ENCODE measurements at places on chromosomes 2 and 18.

DNA sequence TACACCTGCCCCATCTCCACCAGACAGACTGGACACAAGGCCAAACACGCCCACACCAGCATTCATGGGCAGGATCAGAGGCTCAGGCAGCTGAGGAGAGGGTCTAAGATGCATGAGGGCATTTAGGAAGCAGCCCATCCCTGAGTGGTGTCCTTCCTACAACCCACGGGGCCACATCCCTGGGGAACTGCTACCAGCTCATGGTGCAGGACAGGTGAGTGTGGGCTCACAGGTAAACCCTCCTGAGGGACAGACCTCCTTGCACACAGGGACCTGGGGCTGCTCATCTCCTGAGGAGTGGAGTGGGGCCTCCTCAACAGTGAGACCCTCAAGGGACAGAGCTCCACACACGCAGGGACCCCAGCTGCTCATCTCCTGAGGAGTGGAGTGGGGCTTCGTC, 14.6 kb downstream of the PARD6G start:
- no peak for DNase-seq

DNA sequence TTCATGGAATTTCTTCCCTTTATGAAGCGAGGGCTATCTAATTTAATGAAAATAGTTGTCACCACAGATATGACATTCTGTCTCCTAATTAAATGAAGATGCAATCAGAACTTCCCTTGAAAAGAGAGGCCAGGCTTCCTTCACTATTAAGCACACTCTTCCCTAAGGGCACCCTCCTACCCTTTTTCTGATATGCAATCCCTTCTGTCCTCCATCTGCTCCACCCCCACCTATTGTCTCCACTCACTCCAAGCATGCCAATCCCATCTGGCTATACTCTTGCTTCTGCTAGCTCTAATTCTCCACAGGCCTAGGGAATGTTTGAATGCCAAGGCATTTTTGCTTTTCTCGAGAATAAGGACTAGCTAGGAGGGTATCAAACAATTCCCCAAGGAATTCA, 818.4 kb upstream of the FSHR start:
- no peak for DNase-seq

DNA sequence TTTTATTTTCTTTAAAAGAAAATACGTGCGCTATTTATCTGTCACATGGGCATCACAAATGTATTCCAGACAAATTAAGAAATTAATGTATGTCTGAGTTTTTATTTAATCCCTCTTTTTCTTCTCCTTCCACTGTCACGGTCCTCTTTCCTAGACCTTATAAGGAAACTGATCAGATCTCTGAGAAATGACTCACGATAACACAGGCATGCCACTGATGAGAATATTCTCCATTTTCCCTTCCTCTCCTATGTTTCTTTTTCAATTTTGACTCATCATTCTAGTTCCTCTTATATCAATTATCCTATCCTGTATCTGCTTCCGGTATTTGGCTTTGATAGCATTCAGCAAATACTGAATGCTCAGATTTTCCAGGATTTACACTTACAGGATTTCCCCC, 121.8 kb downstream of the DSC3 start:
- DNase-seq = no peak

DNA sequence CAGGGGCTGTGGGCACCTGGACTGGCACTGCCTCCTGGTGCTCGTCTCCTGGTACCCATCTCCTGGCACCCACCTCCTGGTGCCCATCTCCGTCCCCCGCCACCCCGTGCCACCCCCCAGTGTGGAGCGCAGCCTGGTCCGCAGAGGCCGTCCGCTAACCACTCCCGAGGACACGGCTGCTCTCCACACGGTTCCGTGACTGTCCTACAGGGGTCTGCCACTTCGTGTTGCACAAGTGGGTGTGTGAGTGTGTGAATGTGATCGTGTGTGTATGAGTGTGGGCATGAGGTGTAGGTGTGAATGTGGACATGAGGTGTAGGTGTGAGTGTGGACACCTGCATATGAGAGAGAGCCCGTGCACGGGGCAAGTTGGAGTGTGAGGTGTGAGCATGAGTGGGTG, 119.4 kb upstream of the HS6ST1 start:
- no peak for DNase-seq

- no peak for DNase-seq
Measured at GRCh38 chr18:27715751-27716150, 461.2 kb downstream of the CDH2 start.

DNA sequence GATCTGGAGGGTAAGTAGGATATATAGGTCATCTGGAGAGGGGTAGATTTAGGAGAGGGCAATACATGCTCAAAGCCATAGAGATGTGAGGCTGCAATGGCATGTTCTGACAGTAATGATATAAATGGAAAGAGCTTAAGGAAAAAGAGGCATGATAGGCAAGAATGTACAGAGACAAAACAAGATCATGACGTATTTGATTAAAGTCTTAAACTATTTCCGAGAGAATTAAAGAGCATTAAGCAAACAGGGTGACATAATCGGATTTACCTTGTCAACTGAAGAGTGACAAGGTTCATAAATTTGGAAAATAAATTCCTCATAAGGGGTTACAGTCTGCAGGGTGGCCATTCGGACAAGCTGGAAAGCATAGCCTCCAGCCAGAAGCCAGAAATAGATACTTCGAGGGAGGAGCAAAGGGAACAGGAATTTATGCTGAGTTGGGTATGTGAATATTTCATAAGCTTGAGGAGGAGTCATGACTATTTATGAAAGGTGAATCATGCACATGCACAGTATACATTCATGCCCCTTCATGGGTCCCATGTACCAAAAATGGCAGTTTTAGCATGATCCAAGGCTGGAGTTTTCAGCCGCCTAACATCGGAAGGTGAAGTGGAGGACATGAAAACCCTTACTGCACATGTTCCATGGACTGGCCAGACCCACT, 396.2 kb upstream of the VWC2L start:
- no peak for DNase-seq

DNA sequence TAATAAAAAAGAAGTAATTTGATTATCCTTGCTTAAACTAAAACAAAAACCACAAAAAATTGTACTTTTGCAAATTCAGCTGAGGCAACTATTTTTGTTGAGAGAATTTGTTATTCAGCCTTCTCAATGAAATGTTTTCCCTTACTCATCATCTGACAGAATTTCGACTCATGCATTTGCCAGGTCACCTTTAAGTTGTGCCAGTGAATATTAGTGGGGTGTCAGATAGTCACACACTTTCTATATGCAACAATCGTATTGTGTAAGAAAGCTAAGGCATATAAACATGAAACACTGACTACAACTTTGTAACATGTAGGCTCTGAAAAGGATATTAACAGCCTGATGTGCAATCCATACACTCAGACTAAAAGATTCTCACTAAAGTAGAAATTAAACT, 1653.1 kb upstream of the SLC39A10 start:
- DNase-seq = no peak

GRCh38 chr18:63241760-63242159, 77.8 kb downstream of the BCL2 start:
- DNase-seq = no peak

DNA sequence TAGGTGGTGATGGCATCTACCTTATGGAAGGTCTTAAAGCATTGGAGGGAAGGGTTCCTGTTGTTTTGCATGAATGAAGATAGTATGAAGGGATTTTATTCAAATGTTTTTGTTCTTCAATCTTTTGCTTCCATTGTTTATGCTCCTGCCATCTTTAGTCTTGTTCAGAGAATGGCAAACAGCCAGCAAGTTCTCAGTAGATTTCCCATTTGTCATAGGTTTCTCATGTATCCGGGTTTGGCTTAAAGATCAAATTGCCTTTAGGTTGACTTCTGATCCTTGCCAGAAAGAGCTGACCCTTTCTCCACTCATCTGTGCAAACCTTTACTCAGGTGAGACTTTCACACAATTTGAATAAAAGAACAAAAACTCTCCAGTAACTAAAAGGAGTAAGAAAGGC, 44.2 kb upstream of the STAT4 start:
- no peak for DNase-seq

DNA sequence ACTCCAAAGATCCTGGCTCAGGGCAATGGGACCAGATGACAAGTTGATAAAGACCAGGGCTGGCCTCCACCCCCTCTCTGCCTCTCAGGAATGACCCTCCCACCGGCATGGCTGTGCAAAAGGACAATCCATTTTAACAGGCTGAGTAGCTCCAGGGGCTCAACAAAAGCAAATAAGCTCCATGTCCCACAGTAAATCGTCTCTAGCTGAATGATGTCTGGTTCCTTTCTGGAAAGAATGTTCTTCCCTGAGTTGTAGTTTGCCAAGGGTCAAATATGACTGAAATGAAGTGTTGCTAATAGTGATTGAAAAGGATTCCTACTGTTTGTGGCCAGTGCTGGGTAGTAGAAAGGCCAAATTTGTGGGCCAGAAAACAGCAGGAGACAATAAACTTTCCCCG, 434.4 kb upstream of the ETAA1 start:
- no peak for DNase-seq

DNA sequence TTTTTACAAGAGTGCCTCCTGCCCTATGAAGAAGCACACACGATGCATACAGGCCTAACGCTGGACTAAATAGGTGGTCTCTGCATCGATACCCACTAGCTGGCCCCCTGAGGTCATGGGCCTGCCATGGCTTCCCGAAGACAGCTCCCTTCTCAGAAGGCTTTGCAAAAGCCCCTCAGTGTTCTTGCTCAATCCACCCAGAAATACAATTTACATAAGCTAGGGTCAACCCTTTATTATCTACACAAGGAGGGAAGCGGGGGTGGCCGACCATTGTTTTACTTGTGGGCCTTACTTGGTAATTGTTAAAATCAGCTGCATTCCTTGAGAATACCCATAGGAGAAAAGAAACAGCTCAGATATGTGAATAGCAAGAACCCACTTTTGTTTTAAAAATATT, 28.5 kb downstream of the UXS1 start:
- no peak for DNase-seq

DNA sequence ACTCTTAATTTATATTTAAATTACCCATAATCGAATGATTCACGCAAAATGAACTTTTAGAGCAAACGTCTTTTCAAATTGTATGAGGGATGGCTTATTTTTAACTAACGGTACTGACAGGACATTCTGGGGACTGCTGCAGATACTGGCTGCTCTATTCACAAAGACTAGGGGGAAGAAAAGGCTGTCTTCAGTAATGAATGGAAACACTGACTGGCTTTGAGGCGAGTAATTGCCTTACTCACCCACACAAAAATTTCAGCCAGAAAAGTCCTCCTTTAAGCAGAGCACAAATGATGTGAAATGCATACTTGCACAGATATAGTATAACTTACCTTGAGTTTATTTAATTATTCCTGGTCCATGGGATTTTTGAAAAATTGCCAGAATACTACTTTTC, 852.6 kb downstream of the DPP10 start:
- DNase-seq = no peak

DNA sequence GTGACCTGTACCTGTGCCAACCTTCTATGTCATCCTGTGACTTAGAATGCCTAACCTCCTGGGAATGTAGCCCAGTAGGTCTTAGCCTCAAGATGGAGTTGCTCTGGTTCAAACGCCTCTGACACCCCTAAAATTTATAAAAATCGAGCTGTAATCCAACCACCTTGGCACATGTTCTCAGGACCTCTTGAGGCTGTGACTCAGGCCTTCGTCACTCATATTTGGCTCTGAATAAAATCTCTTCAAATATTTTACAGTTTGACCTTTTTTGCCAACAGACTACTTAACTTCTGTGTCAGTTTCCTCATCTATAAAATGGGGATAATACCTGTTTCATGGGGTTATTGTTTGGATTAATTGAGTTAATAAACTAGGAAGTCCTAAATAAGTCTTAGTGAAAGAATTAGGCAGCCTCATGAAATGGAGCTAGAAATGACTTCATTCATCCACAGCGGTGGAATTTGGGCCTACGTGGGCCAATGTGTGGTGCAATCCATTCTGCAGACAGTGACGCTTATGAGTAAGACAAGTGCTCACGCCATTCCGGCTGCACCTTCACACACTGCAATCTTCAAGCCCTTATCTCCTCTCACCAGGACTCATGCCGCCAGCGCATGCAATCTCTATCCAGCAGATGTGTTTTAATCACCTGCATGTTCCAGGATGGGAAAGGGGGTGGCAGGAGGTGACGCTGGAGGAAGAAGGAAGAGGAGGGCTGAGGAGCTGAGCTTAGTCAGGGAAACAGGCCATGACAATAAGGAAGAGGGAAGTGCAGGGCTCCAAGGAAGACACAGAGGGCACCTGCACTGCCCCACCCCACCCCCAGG, 2.0 kb upstream of the UBE2F start:
- no peak for DNase-seq

- DNase-seq = no peak
Measured at GRCh38 chr2:165793161-165793778, 777 bp downstream of the GALNT3 start.

- no peak for DNase-seq
Measured at GRCh38 chr2:12074126-12074844, 327.9 kb downstream of the LPIN1 start.

GRCh38 chr18:59051470-59052165, 88.1 kb upstream of the SEC11C start:
- no peak for DNase-seq

DNA sequence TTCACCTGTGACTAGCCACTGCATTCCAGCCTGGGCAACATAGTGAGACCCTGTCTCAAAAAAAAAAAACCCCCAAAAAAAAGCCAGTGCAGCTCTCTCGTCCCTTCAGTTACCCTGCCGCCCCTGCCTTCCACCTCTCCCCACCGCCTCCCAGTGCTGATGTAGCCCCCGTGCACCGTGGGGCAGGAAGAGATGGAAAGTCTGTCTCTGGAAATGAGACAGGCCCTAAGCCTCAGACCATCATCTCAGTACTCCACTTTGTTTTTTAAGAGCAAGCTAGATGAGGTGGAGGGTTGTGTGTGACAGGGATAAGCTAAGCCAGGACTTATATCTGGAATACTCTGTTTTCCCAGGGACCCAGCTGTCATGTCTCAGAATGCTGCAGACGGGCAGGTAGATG, 32.0 kb downstream of the MERTK start:
- DNase-seq = no peak

DNA sequence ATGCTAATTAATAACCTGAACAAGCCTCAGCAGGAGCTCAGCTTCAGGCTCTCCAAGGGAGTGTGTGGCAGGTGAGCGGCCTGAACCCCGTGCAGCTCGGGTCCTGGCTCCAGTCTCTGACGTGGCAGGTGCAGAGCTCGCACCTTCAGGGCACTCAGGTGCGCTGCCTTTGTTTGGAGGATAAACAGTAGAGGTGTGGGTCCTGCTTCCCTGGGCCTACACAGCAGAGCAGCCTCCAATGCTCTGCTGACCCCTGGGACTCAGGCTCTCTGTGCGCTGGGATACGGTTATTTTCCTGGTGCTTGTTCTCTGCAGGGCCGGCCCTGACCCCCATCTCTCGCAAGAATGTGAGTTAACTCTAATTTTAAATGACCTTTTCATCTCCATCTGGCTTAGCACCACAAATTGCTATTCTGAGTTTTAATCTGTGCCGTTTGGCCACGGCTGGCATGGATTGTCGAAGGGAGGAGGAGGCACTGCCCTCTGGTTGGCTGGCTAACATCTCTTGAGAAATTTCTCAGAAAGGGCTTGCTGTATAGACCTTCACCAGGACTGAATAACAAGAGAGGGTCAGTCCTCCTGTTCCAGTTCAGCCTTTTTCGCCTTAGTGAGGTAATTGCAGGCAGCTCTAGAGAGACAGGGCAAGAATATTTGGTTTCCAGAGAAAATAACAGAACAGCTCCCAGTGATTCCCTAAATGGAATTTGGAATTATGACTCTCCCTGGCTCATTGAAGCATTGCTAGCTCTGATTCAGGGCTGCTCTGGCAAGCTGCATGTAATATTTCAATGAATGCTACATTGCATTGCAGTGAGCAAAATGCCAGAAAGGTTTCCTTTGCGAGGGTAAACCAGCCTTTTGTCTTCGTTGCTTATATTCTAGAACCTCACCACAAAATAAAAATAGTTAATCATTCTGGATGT, 161.8 kb downstream of the DCDC2C start:
- DNase-seq = no peak
